ENCODE measurements at places on chromosomes 4 and X.

GRCh38 chr4:43816116-43816515 lies 632.5 kb downstream of the KCTD8 start:
- no peak for DNase-seq

GRCh38 chr4:86543560-86544309 lies 50.4 kb upstream of the PTPN13 start:
- DNase-seq = peak; percentile 71

DNA sequence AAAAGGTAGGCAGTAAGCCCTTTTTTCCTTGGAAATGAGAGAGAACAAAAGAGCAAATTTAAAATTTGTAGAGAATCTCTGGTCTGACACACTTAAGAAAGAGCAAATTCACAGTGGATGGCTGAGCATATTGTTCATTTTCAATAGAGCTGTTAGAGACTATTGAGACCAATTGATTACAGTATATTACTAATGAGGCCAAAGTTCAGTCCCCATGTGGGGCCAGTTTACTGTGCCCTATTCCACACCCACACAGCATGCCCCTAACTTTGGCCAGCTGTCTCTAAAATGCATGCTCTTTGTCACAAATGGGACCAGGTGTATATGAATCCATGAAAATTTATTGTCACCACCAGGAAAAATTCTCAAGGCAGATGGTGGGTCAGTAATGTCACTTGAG lies 470.5 kb downstream of the PCDH7 start:
- no peak for DNase-seq

DNA sequence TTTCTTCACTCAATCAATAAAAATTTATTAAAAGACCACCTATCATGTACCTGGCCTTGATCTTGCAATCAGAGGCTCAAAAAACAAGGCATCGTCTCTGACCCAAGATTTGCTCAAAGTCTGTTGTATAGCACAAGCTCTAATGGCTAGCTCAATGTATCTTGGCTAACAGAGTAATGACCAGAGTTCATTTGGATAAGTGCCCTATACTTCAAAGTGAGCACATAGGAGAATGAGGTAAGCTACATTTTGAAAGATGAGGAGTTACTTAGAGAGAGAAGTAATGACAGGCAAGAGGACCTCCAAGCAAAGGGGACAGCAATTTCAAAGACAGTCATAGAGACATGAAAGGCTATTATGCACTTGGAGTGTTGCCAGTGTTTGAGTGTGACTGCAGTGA lies 22.9 kb upstream of the GABRQ start:
- DNase-seq = no peak

GRCh38 chr4:123893011-123893981 lies 496.7 kb downstream of the SPRY1 start:
- peak; percentile 44 for DNase-seq

DNA sequence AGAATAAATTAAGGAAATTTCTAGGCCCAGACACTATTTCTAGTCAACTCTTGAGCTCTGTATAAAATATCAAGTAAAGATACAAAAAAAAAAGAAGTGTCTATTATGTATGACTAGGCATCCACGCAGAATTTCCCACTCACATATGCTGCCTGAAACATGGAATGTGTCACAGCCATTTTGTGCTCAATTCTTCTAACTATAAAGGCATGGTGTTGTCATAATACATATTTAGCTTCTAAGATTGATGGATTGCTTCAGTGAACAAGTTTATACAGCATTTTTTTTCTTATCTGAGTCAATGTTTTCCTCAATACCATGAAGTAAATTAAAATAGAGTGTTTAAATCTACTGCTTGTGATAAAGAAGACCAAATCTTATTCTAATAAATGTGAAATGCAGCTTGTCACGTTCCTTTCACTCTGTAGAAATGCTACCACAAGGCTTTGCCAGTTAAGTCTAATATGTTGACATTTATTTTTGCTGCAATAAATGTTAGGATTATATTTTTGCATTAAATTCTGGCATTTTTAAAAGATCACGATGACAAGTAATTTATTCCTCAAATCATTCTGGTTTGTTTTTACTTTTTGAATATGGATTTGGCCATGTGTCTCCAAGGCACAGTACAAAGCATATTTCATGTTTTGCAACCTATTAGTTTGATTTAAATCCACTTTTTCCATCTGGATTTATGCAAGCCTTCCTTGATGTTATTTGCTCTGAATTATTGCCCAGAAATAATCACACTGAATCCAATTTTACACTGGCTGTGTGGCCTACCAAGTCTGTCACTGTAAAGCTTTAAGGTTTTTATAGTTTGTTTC lies 1829.0 kb upstream of the PCDH7 start:
- no peak for DNase-seq

GRCh38 chr4:130008461-130008860 lies 912.5 kb downstream of the C4orf33 start:
- no peak for DNase-seq

DNA sequence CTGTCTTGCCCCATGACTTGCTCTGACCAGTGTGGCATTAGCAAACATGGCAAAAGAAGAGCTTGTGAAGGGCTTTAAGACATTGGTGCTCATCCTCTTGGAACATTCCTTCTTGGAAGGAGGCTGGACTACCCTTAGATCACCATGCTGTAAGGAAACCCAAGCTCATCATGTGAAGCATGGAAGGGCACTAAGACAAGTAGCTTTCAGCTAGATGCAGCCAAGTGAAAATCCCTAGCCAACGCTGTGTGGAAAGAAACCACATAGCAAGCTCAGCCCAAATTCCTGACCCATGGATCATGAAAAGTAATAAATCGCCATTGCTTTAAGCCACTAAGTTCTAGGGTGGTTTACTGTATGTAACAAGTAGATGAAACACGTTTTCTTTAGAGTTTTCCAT lies 12.4 kb upstream of the PACRGL start:
- DNase-seq = peak; percentile 85

GRCh38 chr4:41216294-41217019 lies 2.1 kb upstream of the APBB2 start:
- peak; percentile 81 for DNase-seq

DNA sequence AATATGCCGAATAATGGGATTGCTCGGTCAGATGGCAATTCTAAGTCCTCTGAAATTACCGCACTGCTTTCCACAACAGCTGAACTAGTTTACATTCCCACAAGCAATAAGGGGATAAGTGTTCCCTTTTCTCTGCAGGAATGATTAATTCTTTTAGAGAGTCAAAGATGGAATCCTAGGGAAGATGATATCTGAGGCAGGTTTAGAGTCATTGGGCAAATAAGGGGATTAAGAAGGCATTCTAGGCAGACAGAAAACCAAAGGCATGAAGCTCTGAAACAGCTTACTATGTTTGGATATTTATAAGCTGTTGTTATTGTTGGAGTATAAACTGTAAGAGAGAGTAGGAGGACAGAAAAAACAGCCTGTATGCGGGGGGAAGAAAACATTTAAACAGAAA lies 85.7 kb downstream of the TET2 start:
- no peak for DNase-seq

- peak; percentile 93 for DNase-seq
Observed at GRCh38 chr4:113758372-113758771, 3.2 kb downstream of the CAMK2D start.

DNA sequence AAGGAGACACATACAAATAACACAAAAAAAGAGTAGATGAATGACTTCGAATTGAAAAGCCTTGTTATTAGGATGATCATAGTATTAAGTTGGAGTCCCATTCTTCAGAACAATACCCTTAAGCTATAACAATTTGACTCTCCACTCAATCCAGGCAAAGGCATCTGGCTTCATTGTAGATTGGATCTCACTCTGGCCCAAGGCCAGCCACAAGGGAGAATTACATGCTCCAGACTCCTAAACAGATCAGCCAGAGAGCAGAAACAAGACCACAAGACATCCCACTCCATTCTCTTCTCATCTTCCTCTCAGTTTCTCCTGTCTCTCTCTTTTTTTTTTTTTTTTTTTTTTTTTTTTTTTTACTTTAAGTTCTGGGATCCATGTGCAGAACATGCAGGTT lies 213.9 kb downstream of the DHX15 start:
- DNase-seq = no peak

GRCh38 chr4:48985976-48986653 lies at the start of gene CWH43:
Gene CWH43, plus strand, starts transcription at chr4:48986275. Its CDS starts 155 bp downstream, at chr4:48986430.
- no peak for DNase-seq

- DNase-seq = peak; percentile 28
Observed at GRCh38 chrX:264634-265455, 16.3 kb upstream of the PLCXD1 start.

GRCh38 chr4:182380771-182381181 lies 137.6 kb downstream of the TENM3 start:
- DNase-seq = peak; percentile 49

- DNase-seq = no peak
Observed at GRCh38 chrX:148426467-148426866, 74.0 kb upstream of the AFF2 start.

- DNase-seq = peak; percentile 83
Observed at GRCh38 chr4:139208404-139208945, 31.5 kb upstream of the ELF2 start.

GRCh38 chr4:89077761-89078160 lies 20.8 kb upstream of the FAM13A start:
- no peak for DNase-seq

- DNase-seq = no peak
Observed at GRCh38 chrX:2954541-2954940, 25.4 kb upstream of the ARSD start.

GRCh38 chr4:178871476-178871875 lies 1429.2 kb upstream of the AGA start:
- DNase-seq = no peak

GRCh38 chr4:74237425-74237966 lies 70.8 kb upstream of the EPGN start:
- DNase-seq = no peak

DNA sequence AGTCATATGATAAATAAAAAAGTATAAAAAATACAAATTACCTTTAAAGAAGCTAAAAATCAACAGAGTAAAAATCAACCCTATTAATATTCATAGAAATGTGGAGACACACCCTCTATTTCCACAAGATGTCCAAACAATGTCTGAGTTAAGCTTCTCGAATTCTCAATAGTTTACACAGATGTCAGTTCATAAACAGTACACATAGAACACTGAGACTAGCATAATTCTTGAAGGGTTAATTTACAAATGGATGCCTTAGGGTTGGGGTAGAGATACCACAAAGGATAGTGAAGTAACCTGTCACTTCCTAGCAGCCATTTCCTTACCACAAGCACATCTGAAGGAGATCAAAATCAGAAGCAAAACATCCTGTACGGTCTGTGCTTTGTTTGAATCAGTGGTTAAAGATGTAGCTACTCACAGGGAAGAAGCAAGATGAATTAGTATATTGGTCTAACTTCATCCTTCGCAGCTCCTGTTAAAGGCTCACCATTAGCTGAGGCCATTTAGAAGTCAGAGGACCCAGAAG lies 2393.9 kb downstream of the ARAP2 start:
- DNase-seq = peak; percentile 57

- DNase-seq = peak; percentile 5
Observed at GRCh38 chrX:123215397-123216089, 31.5 kb downstream of the GRIA3 start.

GRCh38 chr4:173924561-173924960 lies 358.9 kb downstream of the FBXO8 start:
- DNase-seq = peak; percentile 11

GRCh38 chrX:120617996-120618630 lies 11.7 kb downstream of the C1GALT1C1 start:
- no peak for DNase-seq

- DNase-seq = peak; percentile 19
Observed at GRCh38 chrX:113741744-113742143, 842.1 kb upstream of the HTR2C start.

- DNase-seq = no peak
Observed at GRCh38 chrX:119757979-119758730, at the start of gene SOWAHD. Gene SOWAHD, plus strand, starts transcription at chrX:119758588. Its CDS starts 80 bp downstream, at chrX:119758668.

DNA sequence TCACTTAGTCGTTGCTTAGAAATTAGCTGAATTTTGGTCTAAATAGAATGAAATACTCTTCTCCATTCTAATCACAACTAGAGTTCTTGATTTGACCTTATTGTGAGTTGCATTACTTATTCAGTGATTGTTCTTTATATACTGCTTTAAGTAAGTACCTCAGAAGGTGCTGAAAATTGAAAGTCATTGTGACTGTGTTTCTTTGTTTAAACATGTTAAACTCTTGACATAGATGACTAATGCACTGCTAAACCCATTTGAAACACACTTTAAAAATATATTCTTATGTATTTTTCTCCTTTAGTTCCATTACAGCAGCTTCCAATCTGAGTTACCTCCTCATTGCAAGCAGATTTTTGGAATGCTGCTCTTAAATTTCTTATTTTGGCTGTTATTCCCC lies 9.1 kb downstream of the TSPAN7 start:
- no peak for DNase-seq

GRCh38 chrX:4277122-4277521 lies 563.7 kb upstream of the PRKX start:
- DNase-seq = no peak

- no peak for DNase-seq
Observed at GRCh38 chr4:88419874-88420273, 37.0 kb upstream of the HERC5 start.

GRCh38 chrX:24480400-24480865 lies 15.3 kb downstream of the PDK3 start:
- no peak for DNase-seq

DNA sequence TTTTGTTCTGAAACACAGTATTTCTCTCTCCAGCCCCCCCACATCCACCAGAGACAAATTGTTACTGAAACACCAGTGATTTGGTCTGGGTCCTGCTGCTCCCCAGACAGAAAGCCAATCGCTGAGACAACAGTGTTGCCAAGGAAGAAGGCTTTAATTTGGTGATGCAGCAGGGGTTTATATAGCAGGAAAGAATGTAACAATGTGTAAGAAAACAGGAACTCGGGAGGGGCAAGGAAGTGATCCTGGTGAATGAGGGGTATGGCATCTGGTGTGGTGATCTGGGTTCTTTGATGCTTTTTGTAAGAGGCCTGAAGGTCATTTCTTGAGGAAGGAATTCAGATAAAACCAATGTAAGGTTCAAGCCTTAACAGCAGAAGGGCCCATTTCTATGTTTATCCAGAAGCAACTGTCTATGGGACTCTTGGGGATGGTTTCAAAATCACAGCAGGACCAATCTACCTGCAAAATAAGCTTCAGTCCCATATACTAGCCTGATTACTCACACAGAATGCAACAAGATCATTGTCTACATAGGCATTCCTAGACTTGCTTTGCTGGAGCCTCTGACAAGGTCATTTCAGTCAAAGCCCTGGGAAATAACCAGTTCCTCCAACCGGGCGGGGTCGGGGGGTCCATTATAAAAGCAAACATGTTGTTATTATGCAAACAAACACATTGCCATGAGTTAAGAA lies 445.2 kb upstream of the ZFP42 start:
- DNase-seq = peak; percentile 35
